ENCODE measurements at places on chromosomes 2 and 18.

DNA sequence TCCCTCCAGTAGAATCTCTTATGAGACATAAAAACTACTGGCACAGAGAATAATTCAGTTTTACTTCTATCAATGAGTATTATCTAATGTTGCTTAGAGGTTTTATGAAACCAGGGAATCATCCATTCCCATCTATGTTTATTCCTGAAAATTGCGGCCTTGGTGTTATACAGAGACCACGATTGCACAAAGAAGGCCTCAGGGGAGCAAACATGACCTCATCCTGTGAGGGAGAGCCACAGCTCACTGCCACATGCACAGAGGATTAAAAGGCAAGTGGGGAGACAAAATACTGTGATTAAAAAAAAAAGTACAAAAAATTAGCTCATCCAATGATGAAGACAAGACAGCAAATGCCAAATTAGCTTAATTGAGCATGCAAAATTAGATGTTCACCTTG lies 111.8 kb upstream of the SLC35G4 start:
- no peak for DNase-seq

GRCh38 chr18:35282353-35282752 lies 7.7 kb downstream of the ZSCAN30 start:
- no peak for DNase-seq

- no peak for DNase-seq
These were observed 123.7 kb downstream of the DIS3L2 start for GRCh38 chr2:232085164-232085563.

DNA sequence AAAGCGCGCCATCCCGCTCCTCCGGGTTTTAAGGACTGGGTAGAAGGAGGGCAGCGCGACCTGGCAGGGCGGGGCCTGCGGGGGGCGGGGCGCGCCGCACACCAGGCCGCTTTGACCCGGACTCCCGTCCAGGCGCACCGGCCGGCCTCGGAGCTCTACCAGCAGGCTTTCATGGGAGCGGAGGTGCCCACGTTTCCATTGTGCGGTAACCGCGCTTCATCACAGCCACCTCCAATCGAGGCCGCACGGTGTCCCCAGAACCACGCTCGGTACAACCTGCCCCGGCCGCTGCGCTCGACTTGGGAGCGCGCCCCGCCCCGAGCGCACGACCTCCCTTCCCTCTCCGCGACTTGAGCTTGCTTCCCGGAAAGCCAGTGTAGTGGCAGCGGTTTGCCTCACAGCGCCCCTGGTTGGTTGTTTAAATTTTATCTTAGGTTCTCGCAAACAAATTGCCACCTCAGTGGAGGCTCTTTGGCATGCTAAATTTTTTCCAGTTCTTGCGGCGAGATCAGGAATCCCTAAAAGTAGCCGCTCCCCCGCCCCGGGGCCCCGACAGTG lies 280 bp upstream of the CYP1B1 start:
- DNase-seq, result no peak

DNA sequence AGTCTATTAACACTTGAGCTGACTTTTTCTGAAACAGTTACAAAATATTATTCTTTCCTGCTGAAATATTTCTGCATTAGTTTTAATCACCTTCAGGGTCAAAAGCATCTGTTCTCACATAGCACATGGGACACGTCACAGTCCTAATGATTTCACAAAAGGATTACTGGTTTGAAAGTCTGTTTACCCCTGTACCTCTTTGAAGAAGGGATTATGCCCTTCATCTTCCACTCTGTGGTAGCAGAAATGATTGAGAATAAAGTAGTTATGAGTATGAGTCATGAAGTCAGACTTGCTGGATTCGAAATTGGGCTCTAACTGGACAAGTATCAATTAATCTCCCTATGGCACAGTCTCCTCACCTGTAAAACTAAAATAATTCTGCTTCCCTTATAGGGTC lies 121.2 kb downstream of the SATB2 start:
- no peak for DNase-seq

- DNase-seq, result no peak
These were observed 122.1 kb upstream of the TRIB2 start for GRCh38 chr2:12594590-12594989.

DNA sequence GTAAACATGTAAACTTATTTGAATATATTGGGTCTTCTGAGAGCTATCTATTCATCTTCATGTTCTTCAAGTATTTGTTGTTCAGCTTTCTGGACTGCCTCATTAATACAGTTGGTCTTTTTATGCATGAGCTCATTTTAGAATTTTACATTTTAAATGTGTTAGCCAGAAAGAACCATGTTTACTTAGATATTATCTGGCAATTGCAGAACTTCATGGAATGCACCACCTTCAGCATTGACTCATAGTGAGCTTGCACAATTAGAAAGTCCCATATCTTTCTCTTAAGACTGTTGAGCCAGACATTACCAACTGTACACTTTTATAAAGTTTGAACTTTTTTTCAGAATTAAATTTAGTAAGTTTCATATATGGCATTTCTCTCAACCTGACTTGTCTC lies 536.7 kb downstream of the RIT2 start:
- DNase-seq, result no peak

DNA sequence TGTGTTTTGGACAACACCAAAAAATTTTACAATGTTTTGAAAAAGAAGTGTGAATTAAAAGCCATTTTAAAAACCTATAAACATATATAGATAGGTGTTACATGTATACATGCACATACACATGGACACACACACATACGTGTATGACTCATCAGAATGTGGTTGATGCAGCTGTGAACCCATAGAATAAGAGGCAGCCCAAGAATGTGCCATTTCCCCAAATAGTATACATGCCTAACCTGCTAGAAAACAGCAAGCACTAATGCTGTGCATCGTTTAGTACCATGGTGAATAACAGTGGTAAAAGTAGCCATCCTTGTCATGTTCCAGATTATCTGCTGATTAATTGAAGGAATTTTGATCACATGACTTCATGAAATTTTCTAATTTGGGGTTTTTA lies 149.0 kb downstream of the DSEL start:
- no peak for DNase-seq

DNA sequence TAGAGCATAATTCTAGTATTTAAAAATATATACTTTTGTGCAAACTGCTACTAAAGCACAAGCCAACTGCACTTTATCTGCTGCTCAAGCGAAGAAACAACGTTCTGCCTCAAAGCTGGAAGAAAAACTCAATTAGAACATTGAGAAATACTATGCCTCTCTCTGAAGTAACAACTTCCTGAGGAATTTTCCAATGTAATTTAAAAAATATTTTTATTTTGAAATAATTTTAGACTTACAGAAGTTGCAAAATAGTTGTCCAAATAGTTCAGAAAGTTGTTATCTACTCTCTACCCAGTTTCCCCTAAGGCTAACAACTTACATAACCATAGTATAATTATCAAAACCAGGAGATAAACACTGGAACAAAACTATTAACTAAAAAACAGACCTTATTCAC lies 12.3 kb upstream of the POLI start:
- DNase-seq, result no peak

GRCh38 chr18:13236411-13236810 lies 17.9 kb downstream of the LDLRAD4 start:
- DNase-seq, result no peak

DNA sequence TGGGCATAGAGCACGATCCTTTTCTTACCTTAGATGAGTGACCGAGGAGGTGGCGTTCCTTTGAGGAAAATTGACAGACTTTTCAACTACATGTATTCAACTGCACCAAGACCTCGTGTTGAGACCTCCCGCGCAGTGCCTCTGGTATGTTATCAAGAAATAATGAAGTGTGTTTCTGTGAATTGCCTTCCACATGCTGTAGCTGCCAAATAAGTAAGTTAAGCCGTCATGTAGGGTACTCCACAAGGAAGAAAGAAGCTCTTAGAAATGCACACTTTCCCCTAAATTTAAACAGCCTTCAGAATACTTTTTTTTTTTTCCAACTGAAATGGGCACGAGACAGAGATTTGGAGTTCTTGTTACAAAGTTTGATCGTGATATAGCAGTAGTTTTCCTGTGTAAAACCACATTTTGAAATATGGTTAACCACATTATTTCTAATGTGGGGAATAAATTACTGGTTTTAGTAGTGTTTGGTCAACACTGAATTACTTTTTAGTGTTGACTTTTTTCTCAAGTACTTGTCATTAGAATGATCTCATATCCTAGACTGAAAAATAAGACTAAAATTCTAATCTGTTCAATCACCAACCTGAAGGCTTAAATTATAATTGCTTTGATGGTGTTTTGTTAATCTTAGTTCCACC lies 30.5 kb downstream of the PDK1 start:
- DNase-seq, result no peak

DNA sequence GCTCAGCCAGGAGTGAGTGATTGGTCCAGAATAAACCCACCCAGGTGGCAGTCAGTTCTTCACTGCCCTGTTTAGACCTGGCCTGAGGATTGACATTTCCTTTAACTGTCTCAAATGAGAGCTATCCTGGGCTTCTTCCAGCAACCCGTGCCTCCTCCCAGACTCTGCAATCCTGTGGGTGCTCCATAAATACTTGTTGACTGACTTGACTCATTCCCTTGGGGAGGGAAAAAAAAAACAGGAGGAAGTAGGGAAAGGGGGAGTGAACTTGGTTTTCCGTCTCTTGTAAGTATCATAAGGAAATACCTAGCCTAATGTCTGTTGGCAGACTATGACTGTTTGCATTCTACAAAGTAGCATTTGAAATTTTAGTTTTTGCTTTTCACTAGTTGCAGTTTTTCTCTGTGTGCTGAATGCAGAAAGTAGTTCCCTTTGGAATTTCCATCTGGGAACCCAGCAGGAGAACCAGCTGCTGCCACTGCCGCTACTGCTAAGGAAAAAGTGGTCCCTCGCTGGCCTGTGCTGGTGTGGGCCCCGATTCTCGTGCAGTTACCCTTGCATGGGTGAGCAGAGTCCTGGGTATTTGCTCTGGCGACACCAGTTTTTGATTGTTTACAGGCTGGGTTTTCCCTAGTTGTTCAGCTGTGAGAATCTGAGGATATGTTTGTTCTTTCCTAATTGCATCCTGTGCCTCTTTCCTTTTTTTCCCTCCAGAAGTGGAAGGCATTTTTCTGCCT lies 78.8 kb downstream of the TGOLN2 start:
- no peak for DNase-seq

DNA sequence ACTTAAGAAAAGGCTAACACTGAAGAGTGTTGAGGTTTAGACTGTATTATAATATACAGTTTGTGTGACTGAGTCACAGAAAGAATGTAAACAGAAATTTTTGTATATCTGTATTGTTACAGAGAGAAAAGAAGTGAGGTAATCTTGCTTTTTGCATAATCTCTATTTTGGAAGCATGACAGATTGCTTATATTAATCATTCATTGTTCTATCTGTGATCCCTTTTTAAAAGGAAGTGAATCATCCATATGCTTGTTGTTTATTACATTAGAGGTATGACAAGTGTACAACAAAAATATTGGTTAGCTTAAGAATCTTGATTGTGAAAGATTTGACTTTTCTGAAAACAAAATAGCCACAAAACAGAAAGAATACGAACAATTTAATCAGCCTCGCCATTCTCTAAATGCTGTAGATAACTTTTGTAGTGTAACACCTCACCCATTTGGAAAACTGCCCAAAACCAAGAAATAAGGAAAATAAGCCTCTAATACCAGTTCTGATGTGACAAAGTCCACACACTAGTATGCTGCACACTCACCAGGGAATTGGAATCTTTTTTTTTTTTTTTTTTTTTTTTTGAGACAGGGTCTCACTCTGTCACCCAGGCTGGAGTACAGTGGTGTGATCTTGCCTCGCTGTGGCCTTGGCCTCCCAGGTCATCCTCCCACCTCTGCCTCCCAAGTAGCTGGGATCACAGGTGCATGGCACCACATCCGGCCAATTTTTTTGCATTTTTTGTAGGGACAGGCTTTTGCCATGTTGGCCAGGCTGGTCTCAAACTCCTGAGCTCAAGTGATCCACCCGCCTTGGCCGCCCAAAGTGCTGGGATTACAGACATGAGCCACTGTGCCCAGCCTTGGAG lies 91.5 kb upstream of the LPIN2 start:
- DNase-seq, result no peak

DNA sequence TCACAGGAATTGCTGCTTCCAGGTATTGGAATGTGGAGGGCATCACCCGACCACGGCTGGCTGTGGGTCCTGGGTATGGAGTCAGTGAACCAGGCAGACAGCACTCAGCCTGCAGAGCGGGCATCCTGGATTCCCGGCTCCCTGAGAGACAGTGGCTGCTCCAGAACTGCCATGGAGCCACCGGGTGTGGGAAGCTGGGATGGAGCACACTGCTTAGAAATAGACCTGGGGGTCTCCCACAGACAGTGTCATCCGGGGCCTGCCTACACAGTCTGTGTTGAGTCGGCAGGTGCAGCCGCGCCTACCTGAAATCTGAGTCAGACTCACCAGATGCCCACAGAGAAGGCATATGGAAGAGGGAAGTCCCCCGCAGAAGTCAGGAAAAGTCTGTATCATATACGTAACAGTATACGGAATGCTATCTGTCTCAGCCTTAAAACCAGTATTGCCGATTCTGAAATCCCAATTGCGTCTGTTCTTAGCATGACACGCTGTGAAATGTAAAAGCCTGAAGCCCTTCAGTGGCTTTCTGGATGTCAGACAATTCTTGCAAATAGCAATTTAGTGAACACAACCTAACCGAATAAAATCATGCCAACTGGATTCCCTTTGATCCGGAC lies 509.7 kb upstream of the MYT1L start:
- no peak for DNase-seq

DNA sequence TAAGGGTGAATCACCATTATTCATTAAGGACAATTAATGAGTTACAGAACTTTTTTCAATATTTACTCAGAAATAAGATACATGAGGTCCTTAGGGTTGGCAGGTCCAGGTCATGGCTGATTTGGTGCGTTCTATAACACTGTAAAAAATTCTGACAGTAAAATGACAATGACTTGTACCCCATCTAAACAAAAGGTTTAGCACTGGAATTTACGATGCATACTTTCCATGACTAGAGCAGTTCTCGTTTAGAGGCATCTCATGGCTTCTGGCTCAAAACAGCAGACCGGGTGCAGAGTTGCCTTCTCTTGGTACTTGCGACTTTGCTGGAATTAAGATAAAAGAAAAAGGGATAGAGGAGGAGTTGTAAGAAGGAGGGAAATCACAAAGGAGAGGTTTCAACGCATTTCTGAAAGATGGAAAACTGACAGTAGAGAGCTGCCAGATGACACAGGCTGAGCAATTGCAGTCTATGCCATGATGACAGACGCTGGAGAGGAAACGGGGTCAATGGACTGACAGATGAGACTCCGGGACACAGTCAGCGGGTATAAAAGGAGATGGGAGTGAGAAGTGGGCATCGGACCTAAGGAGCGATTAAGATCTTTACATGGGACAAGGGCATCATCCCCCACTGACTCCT lies 4.1 kb upstream of the CYS1 start:
- no peak for DNase-seq

GRCh38 chr2:63571291-63571690 lies 17.0 kb downstream of the WDPCP start:
- DNase-seq, result no peak

GRCh38 chr2:156956161-156956560 lies 301.3 kb upstream of the GALNT5 start:
- no peak for DNase-seq

GRCh38 chr18:43751835-43752234 lies 474.5 kb upstream of the SYT4 start:
- DNase-seq, result no peak

All from T follicular helper cell (primary cell).